IPS-NIHi11 (cell line): ENCODE measurements at places on chromosomes 2 and 18.

DNA sequence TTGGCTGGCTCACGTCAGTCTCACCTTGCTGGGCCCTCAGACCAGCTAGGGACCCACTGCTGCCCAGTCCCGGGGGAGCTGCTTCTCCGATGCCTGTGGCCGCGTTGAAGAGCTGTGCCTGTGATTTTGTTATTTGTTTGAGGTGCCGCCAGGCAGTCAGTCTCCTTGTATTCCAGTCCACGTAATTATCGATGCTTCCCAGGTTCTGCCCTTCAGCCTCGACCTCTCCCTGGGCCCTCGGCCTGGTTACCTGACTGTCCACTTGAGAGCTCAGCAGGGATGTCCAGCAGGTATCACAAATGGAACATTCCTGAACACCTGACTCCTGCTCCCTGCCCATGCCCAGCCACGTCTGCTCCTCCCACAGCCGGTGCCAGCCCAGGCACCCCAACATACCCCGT, 195.9 kb upstream of the HS6ST1 start:
- DNase-seq: no peak

DNA sequence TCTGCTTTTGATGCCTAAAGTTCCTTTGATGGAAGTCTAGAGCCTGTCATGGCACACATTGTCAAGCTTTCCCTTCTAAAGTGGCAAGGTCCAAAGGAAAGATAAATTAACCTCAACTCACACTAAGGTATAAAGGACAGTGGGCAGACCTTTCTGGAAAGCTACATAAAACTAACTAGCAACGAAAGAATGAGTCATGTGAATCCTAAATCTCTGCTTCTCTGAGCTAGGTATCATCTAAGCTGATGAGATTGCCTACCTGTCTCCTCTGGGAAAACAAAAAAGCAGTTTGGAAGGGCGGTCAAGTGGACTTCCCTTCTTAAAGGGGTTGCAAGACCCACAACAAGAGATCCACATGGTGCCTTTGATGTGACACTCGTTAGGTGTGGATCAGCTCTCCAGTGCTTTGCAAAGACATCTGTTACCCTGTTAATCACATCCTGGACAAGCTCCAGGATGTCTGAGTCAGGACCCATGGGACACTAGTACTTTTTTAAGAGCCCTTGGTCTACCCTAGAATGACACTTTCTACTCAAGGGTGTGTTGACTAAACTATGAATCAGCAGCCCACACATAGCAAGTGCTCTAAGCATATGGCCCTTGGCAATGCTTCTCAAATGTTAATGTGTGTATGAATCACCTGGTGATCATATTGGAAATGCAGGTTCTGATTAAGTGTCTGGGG, 173.5 kb downstream of the ALK start:
- DNase-seq: no peak

GRCh38 chr2:223109341-223109740, 57.4 kb downstream of the KCNE4 start:
- DNase-seq: no peak

DNA sequence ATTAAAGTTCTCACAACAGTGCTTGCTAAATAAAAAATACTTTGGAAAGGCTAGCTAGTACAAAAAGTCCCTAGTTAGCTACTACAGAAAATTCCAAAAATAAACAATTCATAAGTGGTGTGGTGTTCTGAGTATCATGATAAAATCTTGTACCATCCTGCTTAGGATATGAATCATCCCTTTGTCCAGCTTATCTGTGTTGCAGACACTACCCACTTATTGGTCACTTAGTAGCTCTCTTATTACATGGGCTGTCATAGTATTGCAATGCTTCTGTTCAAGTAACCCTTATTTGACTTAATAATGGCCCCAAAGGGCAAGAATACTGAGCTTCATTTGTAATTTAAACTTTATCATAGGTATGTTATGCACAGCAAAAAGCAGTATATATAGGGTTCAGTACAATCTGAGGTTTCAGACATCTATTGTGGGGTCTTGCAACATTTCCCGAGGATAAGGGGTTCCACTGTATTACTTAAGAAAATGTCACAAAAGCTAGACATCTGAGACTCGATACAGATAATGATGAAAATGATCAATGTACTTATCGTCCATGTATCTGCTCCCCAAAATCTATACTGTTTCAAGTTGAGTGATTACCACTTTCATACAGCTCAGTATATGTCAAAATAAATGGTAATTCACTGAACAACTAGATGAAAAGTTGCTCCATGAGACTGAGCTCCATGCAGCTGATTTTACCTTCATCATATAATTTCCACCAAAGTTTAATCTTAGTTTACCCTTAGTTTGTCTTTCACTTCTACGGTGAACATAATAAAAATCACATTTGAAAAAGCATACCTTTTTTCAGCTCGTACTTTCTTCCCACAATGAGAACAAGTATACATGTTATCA, 93.8 kb downstream of the C2orf74 start:
- no peak for DNase-seq

DNA sequence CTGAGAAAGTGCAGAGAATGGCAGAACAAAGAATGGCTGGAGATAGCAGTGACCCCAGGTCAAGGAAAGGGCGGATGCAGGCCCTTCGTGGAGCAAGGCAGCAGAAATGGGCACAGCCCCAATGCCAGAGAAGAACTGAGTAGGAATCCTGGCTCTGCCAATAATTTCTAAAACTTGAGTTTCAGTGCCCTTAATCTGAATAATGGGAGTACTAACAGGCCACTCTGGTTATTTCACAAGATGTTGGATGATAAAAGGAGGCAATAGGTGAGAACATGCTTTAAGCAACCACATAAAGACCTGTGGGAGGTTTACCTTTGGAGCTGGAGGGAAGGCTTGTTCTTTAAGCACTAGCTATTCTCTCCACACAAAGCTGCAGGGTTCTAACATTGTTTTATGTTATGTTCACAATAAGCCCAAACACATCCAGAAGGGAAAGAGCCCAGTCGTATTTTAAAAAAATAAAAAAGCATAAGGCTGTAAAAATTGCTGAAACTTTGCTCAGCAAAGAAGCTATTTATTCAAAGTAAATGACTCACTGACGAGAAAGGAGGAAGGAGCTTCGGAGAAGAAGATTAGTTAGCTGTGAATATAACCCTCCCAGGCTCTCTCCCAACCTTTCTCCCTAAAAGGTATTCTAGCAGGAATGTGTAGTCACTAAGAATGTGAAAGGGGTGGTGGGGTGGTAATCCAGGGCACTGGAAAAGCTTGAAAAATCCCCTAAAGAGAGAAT, 470.2 kb downstream of the TXNL1 start:
- DNase-seq: peak; percentile 42

DNA sequence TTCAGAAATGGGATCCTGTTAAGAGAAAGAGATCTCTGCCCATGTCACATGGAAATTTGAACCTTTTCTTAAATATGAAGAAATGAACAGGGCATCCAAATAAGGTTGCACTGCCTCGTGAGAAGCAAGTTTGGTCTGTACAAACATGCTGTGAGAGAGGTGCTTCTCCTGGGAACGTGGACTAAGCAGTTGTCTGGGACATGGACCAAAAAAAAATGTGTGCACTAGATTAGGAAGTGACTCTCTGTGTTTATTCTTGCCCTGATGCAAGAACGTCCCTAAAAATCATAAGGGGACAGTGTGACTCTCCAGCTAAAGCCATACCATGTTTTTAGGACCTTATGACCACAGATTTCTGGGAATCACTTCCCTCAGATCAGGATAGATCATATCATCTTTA, 23.7 kb upstream of the GCG start:
- no peak for DNase-seq

GRCh38 chr2:151845884-151846283, 17.7 kb upstream of the ARL5A start:
- DNase-seq: no peak

GRCh38 chr18:13272416-13272815, 53.9 kb downstream of the LDLRAD4 start:
- no peak for DNase-seq

GRCh38 chr2:233168919-233169318, 82.6 kb upstream of the ATG16L1 start:
- no peak for DNase-seq

DNA sequence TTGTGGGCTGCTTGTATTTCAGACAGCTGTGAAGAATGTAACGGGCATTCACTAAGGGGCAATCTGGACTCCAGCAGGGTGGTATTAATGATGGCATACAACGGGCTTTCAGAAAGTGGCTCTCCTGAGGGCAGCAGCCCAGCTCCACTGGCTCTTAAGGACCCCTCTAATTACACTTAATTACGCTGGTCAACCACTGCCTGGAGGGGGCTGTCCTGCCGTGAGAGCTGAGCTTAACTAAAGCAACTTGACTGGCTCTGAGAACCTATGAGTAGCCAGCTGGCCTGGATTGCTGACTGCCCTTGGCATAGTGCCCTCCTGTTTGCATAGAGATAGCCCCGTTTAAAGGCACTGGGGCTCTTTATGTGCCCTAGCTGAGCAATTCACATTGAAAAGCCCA, 3.8 kb downstream of the LIPG start:
- DNase-seq: peak; percentile 26

DNA sequence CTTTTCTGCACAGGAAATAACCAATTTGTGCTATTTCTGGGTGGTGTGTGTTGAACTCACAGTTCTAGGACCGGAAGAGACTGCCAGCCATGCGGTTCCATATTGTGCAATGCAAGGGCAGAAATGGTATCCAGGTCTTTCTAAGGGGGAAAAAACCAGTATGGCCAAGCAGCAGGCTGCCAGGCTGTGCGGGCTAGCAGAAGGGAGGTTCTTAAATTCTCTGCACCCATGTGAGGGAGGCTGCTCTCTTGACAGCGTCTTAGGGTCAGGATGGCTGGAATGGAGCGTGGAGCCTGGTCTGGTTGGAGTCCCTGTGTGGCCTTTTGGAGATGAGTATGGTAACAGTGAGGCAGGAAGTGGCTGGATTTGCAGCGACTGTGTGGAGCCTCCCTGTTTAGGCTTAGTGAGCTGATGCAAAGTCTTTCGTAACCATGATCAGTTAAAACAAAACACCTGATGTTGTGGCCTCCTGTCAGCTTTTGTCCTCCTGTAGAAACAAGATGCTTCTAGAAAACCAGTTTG, 52.6 kb downstream of the NCK2 start:
- no peak for DNase-seq

DNA sequence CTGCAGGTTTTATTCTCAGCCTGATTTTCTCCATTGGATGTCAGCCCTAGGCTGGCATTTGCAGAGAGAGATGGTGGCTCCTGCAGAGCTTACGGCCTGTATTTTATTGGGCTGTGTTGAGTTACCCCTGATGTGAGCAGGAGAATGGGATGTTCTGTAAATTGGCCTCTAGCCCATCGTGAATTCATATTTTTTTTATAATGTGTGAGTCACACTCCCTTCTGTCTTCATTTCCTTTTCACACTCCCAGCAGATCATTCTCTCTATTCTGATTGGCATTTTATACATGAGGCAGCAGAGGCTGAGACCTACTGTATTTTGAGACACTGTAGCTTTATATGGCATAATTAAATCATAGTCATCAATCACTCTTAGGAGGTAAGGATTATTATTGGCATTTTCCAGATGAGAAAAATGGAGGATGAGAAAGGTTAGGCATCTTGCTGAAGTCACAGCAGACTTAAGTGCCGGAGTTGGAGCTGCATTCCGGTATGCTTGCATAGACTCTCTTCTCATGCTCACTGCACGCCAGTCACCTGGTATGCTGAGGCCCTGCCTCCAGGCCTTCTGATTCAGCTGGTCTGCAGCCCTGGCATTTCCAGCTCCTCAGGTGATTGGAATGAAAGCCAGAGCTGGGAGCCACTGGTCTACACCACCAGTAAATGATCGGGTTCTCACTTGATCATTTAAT, 142.4 kb downstream of the NEDD4L start:
- DNase-seq: peak; percentile 50

DNA sequence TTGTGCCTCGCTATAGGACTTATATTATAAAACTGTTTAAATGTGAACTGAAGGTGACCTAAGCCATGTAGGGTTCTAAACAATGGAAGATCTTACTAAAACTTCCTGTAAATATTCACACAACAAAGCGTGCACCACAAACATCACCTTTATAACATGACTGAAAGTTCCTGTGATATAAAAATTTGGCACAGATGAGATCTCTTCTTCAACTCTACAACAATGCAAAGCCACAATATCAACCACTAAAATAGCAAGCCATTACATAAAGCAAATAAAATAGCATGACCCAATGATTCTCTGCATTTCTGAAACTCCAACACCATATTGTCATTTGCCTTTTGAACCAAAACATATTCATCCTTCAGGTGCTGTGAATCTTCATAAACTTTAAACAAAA, 3.5 kb downstream of the YES1 start:
- DNase-seq: no peak

DNA sequence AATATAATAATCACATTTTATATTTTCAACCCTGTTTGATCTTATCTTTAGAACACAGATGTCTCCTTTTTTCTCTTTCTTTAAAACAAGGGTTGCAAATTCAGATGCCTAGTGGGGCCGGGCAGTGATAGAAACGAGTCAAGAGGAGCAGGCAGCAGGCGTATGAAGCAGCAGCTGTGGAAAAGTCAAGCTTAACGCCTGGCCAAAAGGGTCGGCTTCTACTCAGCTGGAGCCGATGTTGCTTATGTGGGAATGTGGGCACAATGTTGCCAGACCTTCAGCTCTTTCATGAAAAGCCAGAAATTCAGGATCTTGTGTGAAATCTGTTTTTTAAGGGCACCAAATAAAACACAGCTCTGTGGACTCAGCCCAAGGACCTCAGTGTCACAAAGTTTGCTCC, 642.7 kb downstream of the ARHGAP15 start:
- DNase-seq: no peak

- DNase-seq: no peak
These were observed 7.9 kb upstream of the CKAP2L start for GRCh38 chr2:112772322-112772721.

DNA sequence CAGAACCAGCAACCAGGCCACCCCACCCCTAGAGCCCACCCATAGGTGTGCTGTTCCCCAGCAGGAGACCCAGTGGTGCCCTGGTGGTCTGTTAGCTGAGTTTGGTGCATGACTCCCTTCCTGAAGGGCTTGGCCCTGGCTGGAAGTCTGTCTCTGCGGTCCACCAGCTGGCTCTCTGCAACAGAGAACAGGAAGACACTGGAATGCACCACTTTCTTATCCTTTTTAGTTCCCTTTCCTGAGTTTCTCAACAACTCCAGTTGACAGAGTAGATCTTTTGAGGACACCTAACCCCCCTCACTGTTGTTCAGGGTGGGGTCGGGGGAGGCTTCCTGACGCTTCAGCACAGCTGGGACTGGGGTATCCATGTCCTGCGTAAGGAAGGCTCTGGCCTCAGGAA, 11.9 kb upstream of the RPL37A start:
- DNase-seq: no peak

GRCh38 chr2:69345434-69345833, 41.6 kb downstream of the GFPT1 start:
- no peak for DNase-seq

GRCh38 chr2:193988784-193989183, 1668.2 kb upstream of the SLC39A10 start:
- no peak for DNase-seq
